ENCODE measurements at places on chromosomes 2 and 18. TPM values are rescaled to one million over a fixed set of nuclear protein-coding genes. Genes with fewer than 3 reads are reported as not detected.
A peak's percentile ranks its signal among the peaks of the same experiment; 100 is the strongest.

- peak overlapping the region; percentile 59 for H3K27ac ChIP-seq
- no peak overlapping the region for H3K4me3 ChIP-seq
- H3K36me3 ChIP-seq: no peaks in the 10 kb centered on the region
These were observed 20.1 kb downstream of the ASAP2 start for GRCh38 chr2:9226458-9227380.

DNA sequence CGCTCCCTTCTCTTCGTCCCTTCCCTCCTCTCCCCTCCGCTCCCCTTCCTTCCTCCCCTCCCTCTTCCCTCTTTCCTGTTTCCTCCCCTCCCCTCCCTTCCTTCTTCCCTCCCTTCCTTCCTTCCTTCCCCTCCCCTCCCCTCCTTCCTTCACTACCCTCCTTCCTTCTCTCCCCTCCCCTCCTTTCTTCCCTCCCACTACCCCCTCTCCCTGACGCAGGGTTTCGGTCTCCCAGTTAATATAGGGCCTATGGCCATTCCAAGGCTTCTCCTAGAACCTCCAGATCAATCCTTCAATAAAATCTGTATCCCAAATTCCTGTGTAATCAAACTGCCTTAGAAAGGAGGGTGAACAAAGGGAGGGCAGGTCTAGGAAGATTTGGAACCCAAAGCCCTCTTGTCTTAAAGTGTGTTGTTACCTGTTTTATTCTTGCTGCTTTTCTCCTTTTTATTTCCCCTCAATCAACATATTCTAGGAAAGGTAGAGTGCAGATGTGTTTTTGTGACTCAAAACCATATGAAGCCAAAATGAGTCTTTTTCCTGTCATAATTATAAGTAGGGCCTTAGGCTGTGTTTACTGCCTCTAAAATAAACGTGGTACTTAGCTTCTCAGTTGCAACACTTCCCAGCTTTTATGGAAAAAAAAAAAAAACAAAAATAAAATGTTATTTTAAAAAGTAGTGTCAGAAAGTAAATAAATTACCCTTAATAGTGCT lies 53.7 kb downstream of the GPD2 start:
- H3K27me3 ChIP-seq: no peaks in the 10 kb centered on the region
- H3K4me3 ChIP-seq: no peak overlapping the region
- H3K27ac ChIP-seq: no peak overlapping the region
- DNase-seq: no peak
- peaks cover 8% of the 10 kb centered on the region for H3K4me1 ChIP-seq

- H3K36me3 ChIP-seq: peaks cover 17% of the 10 kb centered on the region
- no peaks in the 10 kb centered on the region for H3K27me3 ChIP-seq
- H3K4me3 ChIP-seq: no peak overlapping the region
These were observed 32.5 kb downstream of the CDC42EP3 start for GRCh38 chr2:37638973-37639372.

- peak overlapping the region; percentile 85 for H3K27ac ChIP-seq
- peaks cover 10% of the 10 kb centered on the region for H3K36me3 ChIP-seq
- DNase-seq: no peak
- H3K4me3 ChIP-seq: peak overlapping the region; percentile 31
- peaks cover 90% of the 10 kb centered on the region for H3K4me1 ChIP-seq
These were observed 27.1 kb downstream of the COL5A2 start for GRCh38 chr2:189152483-189152882.

DNA sequence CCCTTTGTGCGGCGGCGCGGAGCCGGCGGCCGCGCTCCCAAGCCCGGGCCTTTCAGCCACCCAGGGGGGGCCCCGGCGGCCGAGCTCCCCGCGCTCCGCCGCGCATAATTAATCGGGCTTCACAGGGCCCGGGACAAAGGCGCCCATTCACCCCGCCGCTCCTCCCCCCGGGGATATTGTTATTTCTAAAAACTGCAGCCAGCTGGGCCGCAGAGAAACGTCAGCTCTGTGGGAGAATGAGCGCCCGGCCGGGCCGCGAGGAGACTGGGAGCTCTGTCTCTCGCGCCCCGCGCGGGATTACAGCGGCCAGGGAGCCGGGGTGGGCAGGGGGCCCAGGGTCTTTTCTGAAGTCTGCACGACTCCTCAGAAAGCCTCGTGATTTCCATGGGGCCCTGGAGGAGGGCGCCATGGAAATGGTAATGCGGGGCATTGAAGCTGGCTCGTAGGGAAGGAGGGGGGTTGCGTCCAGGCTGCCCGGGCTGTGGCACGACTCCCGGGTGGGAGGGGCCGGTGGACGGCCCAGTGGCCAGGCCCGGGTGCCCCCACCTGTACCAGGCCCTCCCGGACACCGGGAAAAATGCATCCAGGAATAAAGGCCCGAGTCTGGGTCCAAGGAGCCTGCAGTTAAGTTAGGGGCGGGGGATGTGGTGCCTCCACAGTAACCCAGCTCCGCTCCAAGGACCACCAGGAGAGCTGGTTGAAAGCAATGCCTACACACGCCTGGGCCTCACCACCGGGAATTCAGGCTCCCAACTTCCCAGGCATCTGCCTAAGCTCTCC lies 125.3 kb downstream of the ZFP36L2 start:
- no peak for DNase-seq
- H3K27ac ChIP-seq: peak overlapping the region; percentile 98
- H3K4me3 ChIP-seq: peak overlapping the region; percentile 51
- peaks cover 3% of the 10 kb centered on the region for H3K36me3 ChIP-seq
- H3K4me1 ChIP-seq: peaks cover 53% of the 10 kb centered on the region

GRCh38 chr2:760001-760400 lies 82.8 kb upstream of the TMEM18 start:
- peaks cover 14% of the 10 kb centered on the region for H3K4me1 ChIP-seq
- no peaks in the 10 kb centered on the region for H3K36me3 ChIP-seq
- H3K27me3 ChIP-seq: no peaks in the 10 kb centered on the region
- no peak overlapping the region for H3K4me3 ChIP-seq
- no peak for DNase-seq

DNA sequence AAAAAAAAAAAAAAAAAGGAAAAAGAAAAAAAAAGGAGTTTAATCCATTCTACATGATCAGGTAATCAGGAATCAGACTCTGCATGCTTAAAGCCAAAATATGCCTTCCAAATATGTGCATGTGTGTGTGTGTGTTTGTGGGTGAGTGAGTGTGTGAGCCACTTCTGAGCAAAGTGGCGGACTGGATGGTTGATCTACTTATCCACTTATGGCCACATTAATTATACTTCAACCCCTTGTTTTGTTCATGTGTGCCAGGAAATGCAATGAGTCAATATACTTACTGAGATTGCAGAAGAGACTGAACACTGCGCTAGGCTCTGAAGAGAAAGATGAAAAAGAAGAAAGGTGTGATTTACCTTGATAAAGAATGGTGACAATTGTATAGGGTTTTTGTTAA lies 586.5 kb upstream of the NXPH2 start:
- no peaks in the 10 kb centered on the region for H3K4me1 ChIP-seq
- DNase-seq: no peak
- H3K27me3 ChIP-seq: peaks cover 11% of the 10 kb centered on the region
- no peak overlapping the region for H3K4me3 ChIP-seq
- no peaks in the 10 kb centered on the region for H3K36me3 ChIP-seq

DNA sequence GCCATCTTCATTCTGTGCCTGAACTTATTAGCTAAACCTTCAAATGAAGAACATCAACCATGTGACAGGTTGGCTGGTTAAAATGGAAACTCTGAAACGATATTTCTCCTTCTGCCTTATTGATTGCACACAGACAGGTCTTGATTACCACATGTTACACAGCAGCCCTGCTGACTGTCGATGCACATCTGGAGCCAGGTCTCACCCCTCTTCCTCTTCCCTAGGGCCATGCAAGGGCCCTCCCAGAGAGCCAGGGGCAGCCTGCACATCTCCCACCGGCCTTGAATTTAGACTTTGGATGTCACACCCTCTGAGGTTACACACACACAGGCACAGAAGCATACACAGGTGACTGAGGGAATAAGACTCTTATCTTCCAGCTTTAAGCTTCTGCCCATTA lies 45.1 kb downstream of the TMEM178A start:
- H3K27me3 ChIP-seq: no peaks in the 10 kb centered on the region
- no peak overlapping the region for H3K4me3 ChIP-seq
- H3K4me1 ChIP-seq: peaks cover 23% of the 10 kb centered on the region
- H3K27ac ChIP-seq: no peak overlapping the region

- no peaks in the 10 kb centered on the region for H3K4me1 ChIP-seq
- no peak overlapping the region for H3K4me3 ChIP-seq
- H3K27ac ChIP-seq: no peak overlapping the region
- H3K27me3 ChIP-seq: peaks cover 46% of the 10 kb centered on the region
- DNase-seq: no peak
These were observed 15.2 kb downstream of the PAX8 start for GRCh38 chr2:113263546-113263945.

DNA sequence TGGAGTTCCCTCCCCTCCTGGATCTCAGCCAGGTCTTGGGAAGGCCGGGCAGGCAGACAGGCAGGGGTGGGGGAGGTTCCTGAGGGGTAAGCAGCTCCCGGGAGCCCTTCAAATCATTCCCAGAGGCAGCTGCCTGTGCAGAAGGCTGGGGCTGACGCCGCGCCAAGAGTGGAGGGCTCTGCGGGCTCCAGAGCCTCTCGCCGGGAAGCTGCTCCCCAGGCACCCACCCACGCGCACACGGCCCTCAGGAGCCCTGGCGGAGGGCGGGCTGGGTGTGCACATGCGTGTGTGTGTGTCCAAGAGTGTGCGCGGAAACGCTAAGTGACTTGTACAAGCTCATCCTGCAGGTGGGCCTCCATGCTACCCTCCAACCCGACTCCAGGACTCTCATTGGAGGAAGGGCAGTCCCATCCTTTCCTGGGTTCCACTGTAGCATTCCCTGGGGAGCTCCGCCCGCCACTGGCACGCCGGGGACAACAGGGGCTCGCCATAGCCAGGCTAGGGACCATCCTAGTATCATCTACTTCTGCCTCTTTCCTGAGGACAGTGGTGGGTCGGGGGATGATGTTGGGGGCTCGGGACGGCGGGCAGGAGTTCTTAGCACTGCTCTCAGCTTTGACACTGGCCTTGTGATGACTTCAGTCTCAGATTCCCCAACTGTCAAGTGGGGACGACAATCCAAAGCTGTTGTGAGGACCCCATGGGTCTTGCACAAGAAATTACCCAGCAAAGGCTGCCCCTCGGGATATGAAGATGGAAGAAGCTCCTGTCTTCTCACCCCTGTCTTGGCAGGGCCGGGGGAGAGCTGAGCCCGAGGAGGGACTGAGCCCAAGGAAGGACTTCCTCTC lies 50.3 kb downstream of the INHBB start:
- no peak for DNase-seq
- no peak overlapping the region for H3K4me3 ChIP-seq
- no peak overlapping the region for H3K27ac ChIP-seq
- no peaks in the 10 kb centered on the region for H3K36me3 ChIP-seq
- H3K4me1 ChIP-seq: peaks cover 6% of the 10 kb centered on the region

GRCh38 chr2:212991120-212991519 lies 160.3 kb downstream of the IKZF2 start:
- H3K4me3 ChIP-seq: no peak overlapping the region
- H3K4me1 ChIP-seq: peaks cover 17% of the 10 kb centered on the region
- no peaks in the 10 kb centered on the region for H3K27me3 ChIP-seq
- no peak overlapping the region for H3K27ac ChIP-seq
- H3K36me3 ChIP-seq: peaks cover 6% of the 10 kb centered on the region

- H3K27me3 ChIP-seq: no peaks in the 10 kb centered on the region
- H3K36me3 ChIP-seq: no peaks in the 10 kb centered on the region
- no peak overlapping the region for H3K4me3 ChIP-seq
- DNase-seq: no peak
- H3K4me1 ChIP-seq: no peaks in the 10 kb centered on the region
These were observed 145.6 kb downstream of the NRP2 start for GRCh38 chr2:205827809-205828365.

DNA sequence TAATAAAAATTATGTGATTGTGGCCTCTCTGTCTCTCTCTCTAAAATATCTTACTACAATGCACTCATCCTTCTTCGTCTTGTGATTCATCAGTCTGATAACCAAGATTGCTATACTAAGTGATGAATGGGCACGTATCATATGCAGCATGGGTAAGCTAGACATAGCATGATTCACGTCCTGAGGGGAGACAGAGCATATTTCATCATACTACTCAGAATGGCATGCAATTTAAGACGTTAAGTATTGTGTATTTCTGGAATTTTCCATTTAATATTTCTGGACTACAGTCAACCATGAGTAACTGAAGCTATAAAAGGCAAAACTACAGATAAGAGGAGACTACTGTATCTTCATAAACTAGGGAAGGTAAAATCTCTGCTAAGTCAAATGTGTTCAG lies 97.0 kb upstream of the CD226 start:
- H3K36me3 ChIP-seq: no peaks in the 10 kb centered on the region
- H3K27me3 ChIP-seq: no peaks in the 10 kb centered on the region
- no peak for DNase-seq
- peak overlapping the region; percentile 90 for H3K27ac ChIP-seq

DNA sequence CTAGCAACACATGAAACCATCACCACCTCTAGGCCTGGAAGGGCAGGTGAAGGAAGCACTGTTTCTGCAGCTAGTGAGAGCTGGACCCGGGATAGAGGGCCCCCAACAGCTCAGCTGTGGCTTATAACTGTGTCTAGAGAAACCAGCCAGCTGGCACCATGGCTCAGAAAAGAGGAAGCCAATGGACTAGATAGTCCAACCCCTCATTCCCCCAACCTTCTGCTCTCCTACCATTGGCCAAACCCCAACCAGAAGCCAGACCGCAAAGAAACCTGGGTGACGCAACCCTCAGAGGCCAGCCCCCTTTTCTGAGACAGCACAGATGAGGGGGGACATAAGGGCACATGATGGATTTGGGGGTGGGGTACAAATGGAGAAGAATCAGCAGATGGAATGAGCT lies 24.3 kb downstream of the SMYD1 start:
- DNase-seq: no peak
- no peak overlapping the region for H3K4me3 ChIP-seq
- no peaks in the 10 kb centered on the region for H3K4me1 ChIP-seq
- H3K36me3 ChIP-seq: no peaks in the 10 kb centered on the region
- H3K27me3 ChIP-seq: peaks cover 6% of the 10 kb centered on the region

DNA sequence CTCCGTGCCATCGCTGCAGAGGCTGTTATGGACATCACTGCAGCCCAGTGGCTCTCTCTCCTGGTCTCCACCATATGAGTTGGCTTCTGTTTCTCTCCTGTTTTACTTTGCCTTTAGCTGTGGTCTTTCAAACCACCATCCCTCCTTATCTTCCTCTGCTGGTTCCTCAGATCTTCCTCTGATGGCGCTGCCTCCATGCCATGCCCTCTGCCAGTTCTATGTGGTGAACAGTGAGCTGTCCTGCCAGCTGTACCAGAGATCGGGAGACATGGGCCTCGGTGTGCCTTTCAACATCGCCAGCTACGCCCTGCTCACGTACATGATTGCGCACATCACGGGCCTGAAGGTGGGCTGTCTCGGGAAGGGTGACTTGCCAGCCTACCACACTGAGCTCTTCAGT lies 13.1 kb downstream of the TYMS start:
- no peaks in the 10 kb centered on the region for H3K27me3 ChIP-seq
- H3K36me3 ChIP-seq: peaks cover 27% of the 10 kb centered on the region
- H3K27ac ChIP-seq: no peak overlapping the region
- no peak overlapping the region for H3K4me3 ChIP-seq

- peak overlapping the region; percentile 89 for H3K27ac ChIP-seq
- no peaks in the 10 kb centered on the region for H3K27me3 ChIP-seq
- peak overlapping the region; percentile 11 for H3K4me3 ChIP-seq
- no peak for DNase-seq
These were observed 45.8 kb downstream of the PTPN2 start for GRCh38 chr18:12838178-12838634.

Gene TCF23
- total RNA-seq: not detected

Gene RBM43
- 5.6 TPM for total RNA-seq

Gene CXCR2
- total RNA-seq: not detected

Gene SERPINB10
- not detected for total RNA-seq

Gene AFF3
- 113 TPM for total RNA-seq

Gene FNDC4
- 17.4 TPM for total RNA-seq

Gene ERFE
- total RNA-seq: 1.8 TPM
